ENCODE measurements at places on chromosomes 12 and 14. TPM values are rescaled to one million over a fixed set of nuclear protein-coding genes. Genes with fewer than 3 reads are reported as not detected.

DNA sequence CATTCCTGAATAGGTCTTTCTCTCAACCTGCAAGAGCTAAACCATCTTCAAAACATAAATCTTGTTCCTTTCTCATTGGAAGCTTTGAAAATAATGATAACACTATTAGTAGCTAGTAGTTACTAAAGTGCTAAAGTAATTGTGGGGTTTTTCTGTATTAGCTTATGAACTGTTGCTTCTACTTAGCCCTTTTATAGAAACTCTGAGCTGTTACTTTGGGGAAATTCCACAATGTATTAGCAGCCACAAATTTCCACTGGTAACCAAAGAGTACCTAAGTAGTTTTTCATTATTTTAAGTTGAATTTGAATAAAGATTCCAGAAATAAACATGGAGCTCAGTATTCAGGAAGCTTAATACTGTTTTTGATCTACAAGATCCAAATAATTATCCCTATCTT is 6.4 kb upstream of the MAPK1IP1L start:
- no peak for DNase-seq

BIN2 gene
- total RNA-seq: not detected

DNA sequence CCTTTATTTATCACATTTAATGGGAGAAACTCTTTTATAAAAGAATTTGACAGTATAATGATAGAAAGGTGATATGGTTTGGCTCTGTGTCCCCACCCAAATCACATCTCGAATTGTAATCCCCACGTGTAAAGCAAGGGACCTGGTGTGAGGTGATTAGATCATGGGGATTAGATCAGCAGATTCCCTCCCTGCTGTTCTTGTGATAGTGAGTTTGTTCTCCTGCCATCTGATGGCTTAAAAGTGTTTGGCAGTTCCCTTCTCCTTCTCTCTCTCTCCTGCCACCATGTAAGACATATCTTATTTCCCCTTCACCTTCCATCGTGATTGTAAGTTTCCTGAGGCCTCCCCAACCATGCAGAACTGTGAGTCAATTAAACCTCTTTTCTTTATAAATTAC is 1110.3 kb downstream of the FLRT2 start:
- no peak for DNase-seq

NID2 gene
- 1.8 TPM for total RNA-seq

PUS7L gene
- 18.9 TPM for total RNA-seq

DNA sequence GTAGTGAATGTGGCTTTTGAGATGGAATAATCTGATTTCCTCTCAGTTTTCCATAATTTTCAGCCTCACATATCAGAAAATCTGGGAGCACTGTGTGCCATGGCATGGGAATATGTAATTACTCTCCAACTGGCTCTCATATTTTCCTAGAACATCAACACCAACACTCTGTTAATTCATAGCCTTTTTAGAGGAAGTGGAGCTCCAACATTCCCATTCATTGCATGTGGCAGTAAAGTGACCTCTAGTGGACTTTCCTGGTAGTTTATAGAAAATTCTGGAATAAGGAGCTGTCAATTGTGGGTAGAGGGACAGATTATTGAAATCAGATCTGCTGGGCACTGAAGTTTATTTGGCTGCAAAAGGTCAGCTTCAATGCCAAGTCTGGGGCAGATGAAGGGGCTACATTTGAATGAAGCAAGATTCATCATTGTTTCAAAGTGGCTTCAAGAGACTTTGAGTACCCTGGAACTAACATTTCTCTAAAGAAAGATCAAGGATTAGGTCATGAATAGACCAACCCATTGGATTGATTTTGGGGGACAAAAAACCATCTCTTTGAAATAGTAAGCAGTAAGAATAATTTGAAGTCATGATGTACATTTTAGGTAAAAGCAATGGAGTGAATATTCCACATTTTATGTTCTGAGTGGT is 23.6 kb upstream of the USP44 start:
- DNase-seq: peak; percentile 67

- DNase-seq: no peak
Measured at GRCh38 chr14:68986926-68987652, 8.0 kb upstream of the ACTN1 start.

DNA sequence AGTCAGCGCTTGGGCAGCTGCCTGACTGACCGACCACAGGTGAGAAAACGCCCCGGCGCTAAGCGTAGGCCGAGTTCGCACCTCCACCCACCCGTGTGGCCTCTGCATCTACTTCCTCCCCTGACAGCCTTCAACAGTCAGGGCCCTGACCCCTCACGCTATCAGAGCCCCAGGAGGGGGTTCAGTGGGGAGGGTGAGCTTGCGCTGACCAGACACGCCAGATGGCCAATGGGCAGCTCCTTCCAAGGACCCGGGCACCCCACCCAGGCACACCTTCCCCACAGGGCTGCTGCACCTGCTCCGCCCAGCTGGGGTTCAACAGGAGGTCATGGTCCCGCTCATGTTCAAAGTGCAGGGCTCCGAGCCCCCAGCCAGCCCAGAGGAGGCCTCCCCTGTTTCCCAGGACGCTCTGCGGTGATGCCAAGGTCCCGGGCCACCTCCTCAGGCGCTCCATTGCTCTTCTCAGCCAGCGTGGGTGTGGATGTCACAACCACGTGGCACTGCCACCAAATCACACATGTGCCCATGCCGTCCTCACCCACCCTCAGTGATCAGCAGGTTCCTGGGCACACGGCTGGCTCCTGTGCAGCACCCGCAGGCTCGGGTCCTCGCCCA is 48.7 kb upstream of the BCL11B start:
- DNase-seq: peak; percentile 60

SMIM41 gene
- total RNA-seq: not detected

GRCh38 chr14:95183532-95184412 is 26.4 kb upstream of the DICER1 start:
- no peak for DNase-seq
